Thymus (tissue), 14 donors: ENCODE measurements at places on chromosomes 1 and 21. TPM values are rescaled to one million over a fixed set of nuclear protein-coding genes. Genes with fewer than 3 reads are reported as not detected.

RHD gene
- polyA plus RNA-seq, result 0.09 TPM

AQP10 gene
- 0.09 TPM for polyA plus RNA-seq

PCP4L1 gene
- polyA plus RNA-seq, result 8.9 TPM

RHBDL2 gene
- polyA plus RNA-seq, result 2.3 TPM

CYP2J2 gene
- polyA plus RNA-seq, result 2.8 TPM

GRHL3 gene
- 3.2 TPM for polyA plus RNA-seq

IFI44 gene
- polyA plus RNA-seq, result 124 TPM

CA6 gene
- 0.37 TPM for polyA plus RNA-seq

ZNF669 gene
- polyA plus RNA-seq, result 10.0 TPM

DNM3 gene
- 1.9 TPM for polyA plus RNA-seq

CASQ2 gene
- polyA plus RNA-seq, result 6.7 TPM

PAFAH2 gene
- 28.2 TPM for polyA plus RNA-seq

LORICRIN gene
- 8.6 TPM for polyA plus RNA-seq

OR6N1 gene
- polyA plus RNA-seq, result not detected

DDAH1 gene
- polyA plus RNA-seq, result 2.4 TPM

ADAM30 gene
- not detected for polyA plus RNA-seq

HTR6 gene
- 0.02 TPM for polyA plus RNA-seq
